H4 (cell line): ENCODE measurements at places on chromosomes 3 and 15. TPM values are rescaled to one million over a fixed set of nuclear protein-coding genes. Genes with fewer than 3 reads are reported as not detected.

The ACKR4 gene
- total RNA-seq: not detected in 2 replicates

DNA sequence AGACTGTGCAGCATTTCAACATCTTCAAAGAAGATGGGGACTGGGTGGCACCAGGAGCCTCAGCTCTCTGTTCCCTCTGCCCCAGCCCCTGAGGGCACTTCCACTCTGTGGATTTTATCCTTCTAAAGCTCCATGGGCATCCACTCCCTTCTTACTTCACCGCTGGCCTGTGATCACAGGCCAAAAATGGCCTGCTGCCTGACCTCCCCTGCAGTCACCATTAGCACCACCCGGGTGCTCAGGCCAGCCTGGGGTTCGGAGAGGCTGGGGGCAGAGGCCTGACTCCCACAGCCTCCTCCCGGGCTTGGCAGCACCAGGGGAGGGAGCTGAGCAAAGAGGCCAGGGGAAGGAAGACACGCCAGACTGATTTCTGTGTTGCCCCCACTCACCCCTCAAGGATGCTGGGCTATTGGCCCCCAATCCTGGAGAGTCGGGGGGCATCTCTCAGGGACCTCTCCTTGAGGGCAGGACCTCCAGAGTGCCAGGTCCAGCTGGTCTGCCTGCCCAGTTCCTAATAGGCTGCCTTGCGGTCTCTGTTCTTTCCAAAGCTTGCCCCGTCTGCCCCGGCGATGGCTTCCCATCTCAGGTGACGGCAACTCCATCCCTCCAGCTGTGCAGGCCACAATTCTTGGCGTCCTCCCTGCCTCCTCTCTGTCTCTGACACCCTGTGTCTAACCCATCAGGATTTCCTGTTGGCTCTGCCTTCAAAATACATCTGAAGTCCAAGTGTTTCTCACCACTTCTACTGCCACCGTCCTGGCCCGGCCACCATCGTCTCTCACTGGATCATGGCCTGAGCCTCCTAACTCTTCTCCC is 67.1 kb downstream of the EXOG start:
- DNase-seq: no peak

DNA sequence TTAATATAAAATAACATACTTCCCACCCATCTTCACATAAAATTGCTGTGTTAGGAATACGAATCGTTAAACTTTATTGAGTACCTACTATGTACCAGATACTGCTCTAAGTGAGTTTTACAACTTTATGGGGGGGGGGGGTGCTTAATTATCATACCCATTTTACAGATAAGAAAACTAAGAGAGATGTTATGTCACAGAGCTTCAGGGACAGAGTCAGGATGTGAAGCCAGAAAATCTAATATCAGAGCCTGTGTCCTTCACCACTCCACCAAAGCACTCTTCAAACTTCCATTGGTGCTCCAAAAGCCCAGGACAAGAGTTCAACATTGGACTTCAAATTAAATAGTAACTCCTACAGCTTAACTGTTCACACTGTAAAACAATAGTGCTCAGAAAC is 8.6 kb downstream of the LINS1 start:
- DNase-seq: no peak

GRCh38 chr3:181660337-181660736 is 51.4 kb upstream of the SOX2 start:
- no peak for DNase-seq

GRCh38 chr3:184716622-184717398 is 4.9 kb upstream of the MAGEF1 start:
- DNase-seq: peak; percentile 57

DNA sequence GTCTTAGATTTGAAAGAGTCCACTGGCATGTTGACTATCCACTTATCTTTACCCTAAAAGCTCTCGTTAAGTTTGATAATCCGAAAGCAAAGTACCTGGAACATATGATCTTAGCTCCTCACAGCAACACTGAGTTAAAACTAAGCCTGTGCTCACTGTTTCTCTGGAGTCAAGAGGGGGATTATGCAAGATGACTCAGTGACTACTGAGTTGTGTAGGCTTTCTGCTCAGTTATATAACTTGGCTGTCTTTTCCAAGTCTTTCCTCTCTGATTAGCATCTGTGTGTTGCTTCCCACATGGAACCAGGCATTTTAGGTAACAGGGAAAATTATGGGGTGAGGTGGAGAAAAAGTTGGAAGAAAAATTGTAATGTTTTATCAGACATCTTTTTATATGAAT is 31.2 kb upstream of the MYO5C start:
- no peak for DNase-seq

DNA sequence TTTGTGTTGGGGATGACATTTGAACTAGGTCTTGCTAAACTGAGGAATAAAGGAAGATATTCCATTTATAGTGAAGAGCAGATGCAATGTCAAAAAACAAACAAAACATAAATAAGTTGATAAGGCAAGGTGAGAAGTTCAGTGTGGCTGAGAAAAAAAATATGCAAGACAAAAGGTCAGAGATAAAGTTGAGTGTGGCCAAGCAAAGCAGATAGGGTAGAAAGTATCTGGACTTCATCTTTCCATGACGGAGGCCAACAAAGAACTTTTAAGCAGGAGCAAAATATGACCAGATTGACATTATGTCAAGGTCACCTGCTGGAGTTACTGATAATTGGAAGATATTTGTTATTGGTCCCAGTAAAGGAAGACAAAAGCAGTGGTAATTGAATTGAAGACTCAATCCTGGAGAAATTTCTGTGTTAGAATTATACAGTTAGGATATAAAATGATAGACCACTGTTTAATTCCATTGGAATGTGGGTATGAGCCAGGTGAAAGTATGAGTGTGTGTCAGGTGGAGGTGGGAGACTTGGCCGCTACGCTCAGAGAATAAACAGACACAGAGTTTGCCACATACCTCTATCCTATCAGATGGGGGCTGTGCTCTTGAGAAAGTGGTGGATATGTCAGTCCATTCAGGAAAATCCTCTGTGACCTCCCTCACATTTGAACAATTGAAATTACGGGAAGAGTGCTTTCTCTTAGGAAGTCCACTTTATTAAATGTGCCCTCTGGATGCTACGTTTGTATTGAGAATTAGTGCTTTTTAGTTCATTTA is 28.1 kb downstream of the ADIPOQ start:
- DNase-seq: no peak

DNA sequence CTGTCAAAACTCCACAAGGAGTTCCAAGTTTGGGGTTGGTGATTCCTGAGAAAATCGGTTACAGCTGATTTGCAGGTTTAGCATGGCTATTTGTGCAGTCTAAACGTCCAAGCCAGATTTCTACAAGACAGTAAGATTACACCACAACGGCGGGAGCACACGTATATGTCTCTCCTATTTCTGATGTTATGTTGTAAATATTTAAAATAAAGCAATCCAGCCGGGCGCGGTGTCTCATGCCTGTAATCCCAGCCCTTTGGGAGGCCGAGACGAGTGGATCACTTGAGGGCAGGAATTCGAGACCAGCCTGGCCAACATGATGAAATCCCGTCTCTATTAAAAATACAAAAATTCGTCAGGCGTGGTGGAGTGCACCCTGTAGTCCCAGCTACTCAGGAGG is 106.8 kb upstream of the IGF1R start:
- no peak for DNase-seq
